ENCODE measurements at places on chromosomes 11 and 22.
A peak's percentile ranks its signal among the peaks of the same experiment; 100 is the strongest.

DNA sequence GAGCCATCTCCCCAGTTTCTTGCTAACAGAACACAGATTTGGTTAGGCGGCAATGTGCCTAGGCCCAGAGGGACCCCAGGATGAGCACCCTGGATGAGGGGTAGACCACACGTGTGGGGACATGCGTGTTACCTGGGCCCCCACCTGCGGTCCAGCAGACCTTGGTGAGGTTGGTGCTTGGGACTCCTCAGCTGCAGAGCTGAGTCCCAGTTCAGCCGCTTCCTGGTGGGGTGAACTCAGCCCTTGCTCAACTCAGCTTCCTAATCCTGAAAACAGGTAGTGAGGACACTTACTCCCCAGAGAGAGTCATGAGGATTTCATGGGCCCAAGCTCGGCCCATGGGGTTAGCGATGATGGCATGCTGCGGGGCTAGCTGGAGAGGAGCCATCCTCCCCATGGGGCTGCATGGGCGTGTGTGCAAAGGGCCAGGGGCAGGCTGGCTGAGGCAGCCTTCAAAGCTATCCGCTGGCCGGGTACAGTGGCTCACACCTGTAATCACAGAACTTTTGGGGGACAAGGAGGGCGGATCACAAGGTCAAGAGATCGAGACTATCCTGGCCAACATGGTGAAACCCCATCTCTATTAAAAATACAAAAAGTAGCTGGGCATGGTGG, 46.9 kb upstream of the SHISAL1 start:
- no peak for DNase-seq

DNA sequence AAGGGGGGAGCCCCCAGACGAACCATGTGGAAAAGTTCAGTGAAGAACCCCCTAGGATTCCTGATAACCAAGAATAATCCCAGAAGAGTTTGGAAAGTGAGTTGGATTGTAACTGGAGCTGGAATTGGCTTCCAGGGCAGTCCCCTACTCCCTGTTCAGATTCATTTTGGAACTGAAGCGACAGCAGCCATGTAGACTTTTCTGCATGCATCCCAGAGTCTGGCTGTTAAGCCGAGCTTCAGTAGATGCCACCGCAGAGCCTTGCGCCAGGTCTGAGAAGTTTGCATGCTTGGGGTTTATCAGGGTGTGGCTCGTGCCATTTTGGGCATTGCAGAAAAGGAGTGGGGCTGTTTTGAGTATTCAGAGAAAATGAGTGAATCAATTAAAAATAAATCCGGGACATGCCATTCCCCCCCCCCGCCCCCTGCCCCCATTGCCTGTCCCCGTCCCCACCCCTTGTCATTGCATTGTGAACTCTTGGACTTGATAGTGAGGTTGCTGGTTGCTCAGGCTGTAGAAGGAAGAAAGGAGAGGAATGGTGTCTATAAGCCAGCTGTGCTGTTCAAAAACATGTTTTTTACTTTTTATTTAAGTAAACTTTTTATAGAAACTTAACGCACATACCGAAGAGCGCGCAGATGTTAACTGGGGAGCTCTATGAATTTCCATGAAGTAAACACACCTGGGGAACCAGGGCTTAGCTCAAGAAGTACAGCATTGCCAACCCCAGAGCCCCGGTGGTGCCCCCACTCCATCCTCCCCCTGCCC, 71.2 kb downstream of the LDLRAD3 start:
- DNase-seq, result no peak

DNA sequence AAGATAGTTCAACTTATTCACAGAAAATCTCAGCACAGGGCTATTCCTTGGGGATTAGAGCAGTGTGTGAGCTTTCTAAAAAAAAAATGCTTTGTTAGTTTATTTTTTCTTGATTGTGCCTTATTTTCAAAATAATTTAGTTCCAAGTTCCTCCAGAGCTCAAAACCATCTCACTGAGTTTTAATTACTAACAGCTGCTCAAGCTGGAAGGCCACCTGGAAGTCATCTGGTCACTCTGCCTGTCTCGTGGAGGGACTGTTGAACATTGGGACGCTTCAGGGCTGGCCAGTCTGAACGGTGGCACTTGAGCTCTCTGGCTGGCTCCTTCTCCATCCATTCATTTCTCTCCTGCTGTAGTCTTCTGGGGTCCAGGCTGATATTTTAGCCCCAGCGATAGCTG, 4.0 kb downstream of the OR51E1 start:
- DNase-seq, result no peak

- no peak for DNase-seq
Observed at GRCh38 chr22:29830585-29830984, 7.5 kb downstream of the ASCC2 start.

DNA sequence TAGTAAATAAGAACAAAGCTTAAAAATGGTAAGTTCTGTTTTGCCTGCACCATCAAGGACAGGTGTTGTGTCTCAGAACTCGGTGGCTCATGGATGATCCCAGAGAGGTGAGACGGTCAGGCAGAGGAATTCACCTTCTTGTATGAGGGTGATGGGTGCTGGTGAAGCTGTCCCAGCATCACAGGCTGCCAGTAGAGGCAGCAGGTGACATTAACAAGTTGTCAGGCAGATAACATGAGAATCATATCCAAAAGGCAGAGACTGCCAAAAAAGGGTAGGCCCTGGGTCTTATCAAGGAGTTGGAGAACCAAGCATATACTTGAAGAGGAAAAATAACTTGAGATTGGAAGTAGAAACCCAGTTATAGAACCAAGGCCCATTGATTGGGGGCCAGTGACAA, 437.8 kb downstream of the DYNC2H1 start:
- DNase-seq, result no peak

DNA sequence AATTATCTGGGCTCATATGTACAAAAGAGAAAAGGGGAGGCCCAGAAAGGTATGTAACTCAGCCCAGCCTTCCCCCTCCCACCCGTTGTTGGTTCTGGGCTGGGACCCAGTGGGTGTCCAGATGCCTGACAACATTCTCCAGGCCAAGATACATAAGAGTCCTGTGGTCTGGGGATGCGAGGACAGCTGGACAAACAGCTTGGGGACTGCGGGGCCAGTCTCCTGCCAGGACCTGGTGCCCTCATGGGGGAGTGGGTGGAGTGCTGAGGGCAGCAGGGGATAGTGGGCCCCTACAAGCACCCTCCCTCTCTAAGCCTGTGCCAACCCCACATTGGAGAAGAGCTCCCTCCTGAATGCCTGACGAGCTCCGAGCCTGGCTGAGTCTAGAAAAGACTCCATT, 3.5 kb upstream of the SLC22A6 start:
- DNase-seq, result no peak

DNA sequence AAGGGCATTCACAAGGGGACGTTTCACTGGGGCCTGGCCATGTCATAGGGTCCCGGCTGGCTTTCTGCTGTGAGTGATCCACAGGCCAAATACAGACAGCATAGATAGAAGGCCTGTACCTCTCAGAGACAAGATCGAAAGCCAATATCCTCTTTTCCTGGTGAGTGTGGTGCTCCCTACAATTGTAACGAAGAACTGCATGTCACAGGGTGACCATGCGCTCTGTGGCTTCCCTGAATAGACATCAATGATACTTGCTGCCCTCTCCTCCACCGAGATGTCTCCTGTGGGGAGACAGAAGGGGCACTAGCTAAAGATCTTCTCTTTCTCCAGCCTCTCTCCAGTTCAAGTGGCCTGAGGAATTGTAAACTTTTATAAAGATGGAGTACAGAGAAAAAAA, 226.1 kb upstream of the POU2AF2 start:
- no peak for DNase-seq

DNA sequence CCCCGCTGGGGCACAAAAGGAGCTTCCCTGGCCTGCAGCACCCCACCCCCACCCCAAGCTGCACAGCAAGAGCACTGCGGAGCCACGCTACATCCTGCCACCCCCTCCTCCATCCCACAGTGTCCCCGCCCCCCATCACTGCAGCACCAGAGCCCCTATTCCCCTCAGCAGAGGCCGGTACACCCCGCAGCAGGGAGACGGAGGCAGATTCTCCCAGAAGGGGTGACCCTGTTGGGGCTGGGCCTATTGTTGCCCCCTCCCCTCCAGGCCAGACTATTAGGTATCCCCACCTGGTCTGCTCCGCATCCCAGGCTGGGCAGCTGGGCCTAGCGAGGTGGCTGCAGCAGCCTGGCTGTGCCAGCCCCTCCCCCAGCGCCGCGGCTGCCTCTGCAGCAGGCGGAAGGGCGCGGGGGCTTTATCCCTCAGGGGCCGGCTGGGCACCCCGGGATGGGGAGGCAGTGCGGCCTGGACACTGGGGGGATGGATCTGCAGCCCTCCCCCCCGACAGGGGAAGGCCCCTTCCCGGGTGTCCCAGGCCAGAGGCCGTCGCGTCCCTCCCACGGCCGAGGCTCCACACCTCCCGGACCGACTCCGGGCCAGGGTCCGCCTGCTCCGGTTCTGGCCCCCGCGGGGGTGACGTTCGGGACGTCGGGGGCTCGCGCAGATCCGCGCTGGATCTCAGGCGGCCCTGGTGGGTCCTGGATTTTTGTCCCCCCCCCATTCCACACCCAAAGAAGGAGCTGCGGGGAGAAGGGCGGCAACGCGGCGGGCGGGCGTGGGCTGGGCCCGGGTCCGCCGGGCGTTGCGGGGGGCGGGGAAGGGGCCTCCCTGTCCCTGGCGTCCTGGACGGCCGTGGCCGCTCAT, 943 bp downstream of the DUSP8 start:
- peak; percentile 46 for DNase-seq

- peak; percentile 82 for DNase-seq
Observed at GRCh38 chr11:76318744-76319384, 62.1 kb downstream of the THAP12 start.

DNA sequence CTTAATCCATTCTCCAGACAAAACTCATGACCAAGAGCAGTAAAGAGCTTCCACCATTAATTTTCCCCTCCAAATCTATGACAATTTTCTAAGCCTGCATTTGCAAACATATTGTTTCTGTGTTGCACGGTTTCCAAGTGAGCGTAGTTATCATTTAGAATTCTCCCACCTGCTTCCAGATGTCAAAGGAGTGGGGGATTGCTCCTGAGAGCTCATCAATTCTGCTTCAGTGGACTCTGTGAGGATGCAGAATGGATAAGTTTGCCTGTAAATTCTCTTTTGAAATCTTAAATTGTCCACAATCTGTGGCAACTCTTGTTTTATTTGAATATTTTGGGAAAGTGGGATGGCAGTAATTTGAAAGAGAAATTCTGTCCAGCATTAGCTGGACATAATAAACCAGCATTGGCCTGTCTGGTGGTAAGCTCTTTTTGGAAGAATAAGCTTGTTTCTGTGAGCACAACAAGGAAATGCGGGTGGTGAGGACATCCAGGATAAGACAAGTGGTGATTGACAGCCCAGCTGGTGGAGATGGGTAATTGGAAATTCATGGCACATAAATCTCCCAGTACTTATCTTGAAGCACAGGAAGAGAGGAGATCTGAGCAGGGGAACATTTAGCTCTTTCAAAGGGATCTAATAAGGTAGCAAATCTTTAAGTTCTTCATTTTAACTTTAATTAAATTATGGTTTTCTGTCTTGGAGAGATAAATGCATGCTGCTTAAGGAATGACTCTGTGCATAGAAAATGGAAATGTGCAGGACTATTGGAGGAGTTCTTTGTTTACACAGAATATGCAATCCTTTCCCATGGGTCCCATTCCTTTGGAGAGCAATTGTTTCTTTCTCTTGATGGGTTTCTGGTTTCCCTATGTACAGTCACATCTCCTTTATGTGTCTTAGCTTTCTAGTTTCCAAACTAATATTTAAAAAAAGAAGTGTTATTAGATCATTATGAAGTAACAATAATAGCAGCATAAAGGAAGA, 73.2 kb downstream of the FAT3 start:
- peak; percentile 10 for DNase-seq

- peak; percentile 11 for DNase-seq
Observed at GRCh38 chr11:44964526-44965209, 14.0 kb upstream of the TP53I11 start.

- DNase-seq, result no peak
Observed at GRCh38 chr22:29684244-29684643, 35.6 kb upstream of the CABP7 start.

- no peak for DNase-seq
Observed at GRCh38 chr11:108934696-108935095, 269.8 kb downstream of the DDX10 start.

DNA sequence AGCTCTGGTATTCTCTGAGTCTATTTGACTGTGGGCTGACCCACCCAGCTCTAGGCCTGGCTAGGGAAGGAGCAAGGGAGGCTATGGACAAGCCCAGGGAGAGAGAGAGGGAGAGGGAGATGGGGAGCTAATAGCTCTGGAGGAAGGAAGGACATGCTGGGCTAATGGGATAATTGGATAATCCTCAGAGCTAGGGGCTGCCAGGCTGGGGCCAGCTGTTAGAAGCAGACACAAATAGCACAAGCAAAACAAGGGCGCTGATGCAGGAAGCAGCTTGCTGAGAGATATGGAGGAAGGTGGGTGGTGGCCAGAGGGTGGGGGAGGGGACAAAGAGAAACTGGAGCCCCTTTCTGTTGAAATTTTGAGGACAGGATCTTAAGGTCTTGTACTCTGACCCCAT, 23.2 kb downstream of the ADORA2A start:
- DNase-seq, result no peak

DNA sequence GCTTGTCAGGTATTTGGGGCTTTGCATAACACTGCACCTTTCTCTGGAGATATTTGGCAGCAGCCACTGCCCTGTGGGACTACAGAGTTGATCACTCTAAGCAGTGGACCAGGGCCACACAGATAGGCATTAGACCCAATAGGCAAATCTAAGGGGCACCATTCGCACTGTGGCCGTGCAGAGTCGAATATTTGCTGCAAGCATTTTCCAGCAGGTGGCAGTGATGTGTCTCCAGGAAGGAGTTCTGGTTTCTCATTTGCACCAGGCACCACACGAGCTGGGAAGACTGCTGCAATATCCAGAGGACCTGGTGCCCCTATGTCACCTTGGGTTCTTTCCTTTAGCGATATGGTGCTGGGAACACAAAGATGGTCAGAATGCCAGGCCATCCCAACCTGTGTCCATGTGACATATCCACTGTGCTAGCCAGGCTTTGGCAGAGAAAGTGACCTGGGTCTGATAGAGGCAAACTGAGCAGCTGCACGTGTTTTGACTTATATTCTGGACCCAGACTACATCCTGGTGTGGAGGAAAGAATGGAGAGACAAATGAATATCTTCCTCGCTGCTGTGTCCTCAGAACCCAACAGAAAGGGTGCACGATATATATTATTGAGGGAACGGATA, 318.7 kb downstream of the BUD13 start:
- DNase-seq, result peak; percentile 54

DNA sequence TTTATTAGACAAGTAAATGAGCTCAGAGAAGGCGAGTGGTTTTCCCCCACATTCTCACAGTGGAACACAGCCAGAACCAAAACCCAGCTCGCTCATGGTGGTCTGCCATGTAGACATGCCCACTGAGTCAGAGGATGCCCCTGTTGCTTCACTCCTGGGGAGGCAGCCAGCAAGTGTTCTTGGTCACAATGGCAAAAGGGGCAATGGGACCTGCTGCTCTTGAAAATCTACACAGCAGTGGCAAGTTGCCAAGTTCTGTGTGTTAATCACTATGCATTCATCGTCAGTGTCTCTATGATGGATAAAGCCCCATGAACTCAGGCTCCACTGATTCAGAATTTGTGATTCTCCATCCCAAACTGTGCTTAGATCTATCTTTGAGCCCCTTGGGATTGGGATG, 64.7 kb upstream of the TBCEL start:
- DNase-seq, result peak; percentile 67

GRCh38 chr11:10539339-10539738, 1.6 kb downstream of the RNF141 start:
- DNase-seq, result no peak
